T-helper 1 cell (primary cell): ENCODE measurements at places on chromosomes 4 and X.

DNA sequence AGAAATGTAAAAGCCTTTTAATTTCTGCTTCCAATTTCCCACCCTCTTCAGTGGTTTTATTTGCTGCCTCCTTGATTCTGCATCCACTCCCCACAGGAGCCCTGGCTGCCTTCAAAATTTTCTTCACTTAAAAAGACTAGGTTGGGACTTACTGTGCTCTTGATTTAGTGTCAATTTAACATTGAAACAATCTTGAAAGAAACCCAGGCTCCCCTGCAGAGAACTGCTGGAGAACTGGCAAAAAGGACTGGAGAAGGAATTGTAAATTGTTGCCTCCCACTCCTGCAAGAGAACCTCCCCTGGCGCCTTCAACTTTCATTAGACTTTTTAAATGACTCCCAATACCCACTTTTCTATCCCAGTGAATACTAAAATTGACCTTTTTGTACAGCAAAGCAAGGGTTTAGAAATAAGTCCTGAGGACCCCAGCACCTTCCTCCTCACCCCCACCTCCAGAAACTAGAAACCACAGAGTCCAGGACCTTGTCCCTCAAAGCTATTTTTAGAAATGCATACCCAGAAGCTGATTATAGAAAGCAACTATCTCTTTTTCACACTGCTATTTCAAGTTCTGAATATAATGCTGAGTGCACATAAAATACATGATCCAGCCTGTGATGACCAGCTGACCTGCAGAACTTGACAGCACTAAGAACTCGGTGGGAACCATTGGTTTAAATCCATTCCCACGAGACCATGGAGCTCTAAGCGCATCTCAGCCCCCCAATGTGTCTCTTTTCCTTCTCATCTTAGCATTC is 155.5 kb downstream of the INPP4B start:
- DNase-seq: no peak

DNA sequence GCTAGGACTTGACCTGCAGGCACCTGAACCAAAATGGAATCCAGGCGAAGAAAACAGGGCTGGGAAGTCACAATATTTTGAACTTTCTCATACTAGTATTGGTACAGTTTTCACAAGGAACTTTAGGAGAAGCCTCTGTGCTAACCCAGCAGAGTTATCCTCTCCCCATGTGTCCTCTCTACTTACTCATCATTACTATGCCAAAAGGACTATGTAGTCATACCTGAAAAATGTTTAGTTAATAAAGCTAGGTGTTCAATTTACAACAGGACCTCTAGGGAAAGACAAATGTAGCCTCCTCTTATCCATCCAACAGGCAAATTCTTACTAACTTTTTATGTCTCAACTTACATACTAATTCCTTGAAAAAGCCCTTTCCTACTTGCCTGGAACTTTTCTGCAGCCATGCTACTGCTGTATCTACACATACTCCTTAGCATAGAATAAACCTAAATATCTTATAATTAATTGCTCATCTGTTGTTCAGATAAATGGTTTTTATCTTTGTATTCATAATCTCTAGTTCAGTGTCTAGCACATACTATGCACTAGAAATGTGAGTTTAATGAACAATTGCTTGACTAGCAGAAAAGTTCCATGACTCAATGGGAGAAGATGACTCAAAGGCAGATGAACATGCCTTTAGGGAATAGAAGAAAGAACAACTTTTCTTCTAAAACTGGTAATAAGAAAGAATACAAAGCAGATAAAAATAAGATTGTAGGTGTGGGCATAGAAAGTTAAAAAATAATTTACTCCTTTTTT is 215.5 kb upstream of the VEGFC start:
- DNase-seq: no peak

GRCh38 chr4:165905405-165906027 is 32.5 kb downstream of the TLL1 start:
- no peak for DNase-seq

GRCh38 chr4:135256111-135256510 is 1054.5 kb upstream of the PABPC4L start:
- no peak for DNase-seq

GRCh38 chr4:129474698-129475097 is 378.7 kb downstream of the C4orf33 start:
- no peak for DNase-seq

GRCh38 chr4:30722092-30722358 is 1.9 kb downstream of the PCDH7 start:
- no peak for DNase-seq

GRCh38 chr4:70515367-70516250 is 2.8 kb upstream of the AMTN start:
- no peak for DNase-seq

GRCh38 chr4:82578935-82579334 is 17.1 kb upstream of the TMEM150C start:
- DNase-seq: no peak

DNA sequence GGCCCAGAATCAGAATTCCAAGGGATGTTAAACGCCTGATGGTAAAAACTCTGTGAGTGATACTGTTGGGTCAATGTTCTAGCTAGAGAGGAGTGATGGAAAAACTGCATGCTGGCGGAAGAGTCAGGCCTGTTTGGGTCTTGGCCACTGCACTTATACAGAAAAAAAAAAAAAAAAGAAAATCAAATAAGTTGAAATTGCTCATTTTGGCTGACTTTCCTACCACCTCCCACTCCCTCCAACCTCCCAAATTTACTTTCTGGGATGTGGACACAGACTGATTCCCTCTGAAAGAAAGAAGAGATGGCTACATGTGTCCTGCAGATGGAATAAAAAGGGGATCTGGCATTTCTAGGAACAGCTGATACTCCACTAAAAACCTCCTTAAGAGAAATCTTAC is 234.1 kb upstream of the GIMD1 start:
- no peak for DNase-seq

DNA sequence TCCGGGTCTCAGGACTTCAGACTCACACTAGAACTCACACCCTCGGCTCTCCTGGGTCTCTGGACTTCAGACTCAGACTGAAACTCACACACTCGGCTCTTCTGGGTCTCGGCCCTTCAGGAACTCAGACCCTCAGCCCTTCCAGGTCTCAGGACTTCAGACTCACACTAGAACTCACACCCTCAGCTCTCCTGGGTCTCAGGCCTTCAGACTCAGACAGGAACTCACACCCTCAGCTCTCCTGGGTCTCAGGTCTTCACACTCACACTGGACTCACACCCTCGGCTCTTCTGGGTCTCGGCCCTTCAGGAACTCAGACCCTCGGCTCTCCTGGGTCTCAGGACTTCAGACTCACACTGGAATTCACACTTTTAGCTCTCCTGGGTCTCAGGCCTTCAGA is 137.3 kb downstream of the CRLF2 start:
- no peak for DNase-seq

GRCh38 chr4:157994863-157995262 is 178.0 kb downstream of the GASK1B start:
- no peak for DNase-seq

DNA sequence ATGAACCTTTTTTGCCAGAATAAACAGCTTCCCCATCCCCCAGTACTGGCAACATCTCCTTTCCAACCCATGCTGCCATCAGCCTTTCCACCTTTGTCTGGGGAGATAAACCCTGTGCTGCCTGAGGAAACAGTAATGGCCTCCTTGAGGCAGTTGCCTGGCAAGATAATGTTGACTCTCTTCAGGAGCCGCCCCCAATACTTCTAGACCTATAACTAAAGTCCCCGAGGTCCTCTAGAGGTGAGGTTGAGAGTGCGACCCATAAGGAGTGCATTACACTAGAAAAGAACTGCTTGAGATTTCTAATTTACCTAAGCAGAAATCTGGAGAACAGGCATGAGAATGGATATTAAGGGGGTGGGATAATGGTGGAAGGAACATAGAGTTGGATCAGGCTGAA is 963.2 kb upstream of the PCDH7 start:
- no peak for DNase-seq

DNA sequence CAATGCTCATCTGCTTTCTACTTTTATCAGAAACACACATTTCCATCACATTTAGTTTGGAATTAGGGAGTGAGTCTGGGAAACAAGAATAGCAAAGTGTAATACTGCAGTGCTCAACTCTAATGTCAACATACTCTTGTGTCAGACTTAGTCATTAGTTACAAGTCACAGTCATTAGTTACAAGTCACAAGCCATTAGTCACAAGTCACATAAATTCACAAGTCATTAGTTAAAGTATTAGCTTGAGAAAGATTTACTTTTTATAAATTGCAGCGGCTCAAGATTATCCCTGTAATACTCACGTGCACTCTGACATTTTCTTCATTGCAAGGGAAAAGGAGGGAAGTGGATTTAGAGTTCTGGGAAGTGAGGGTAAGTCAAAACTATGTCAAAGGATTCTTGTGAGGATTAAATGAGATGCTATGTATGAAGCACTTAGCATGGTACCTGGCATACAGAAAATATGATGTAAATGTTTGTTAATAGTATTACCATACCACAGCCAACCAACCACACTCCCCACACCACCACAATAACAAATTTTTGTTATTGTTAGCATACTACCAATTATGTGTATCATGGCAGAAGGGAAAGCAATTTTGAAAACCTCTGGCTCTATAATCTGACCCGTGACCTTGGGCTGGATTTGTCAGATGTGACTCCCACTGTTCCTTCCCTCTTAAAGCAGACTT is 116.6 kb downstream of the ARHGAP24 start:
- no peak for DNase-seq

DNA sequence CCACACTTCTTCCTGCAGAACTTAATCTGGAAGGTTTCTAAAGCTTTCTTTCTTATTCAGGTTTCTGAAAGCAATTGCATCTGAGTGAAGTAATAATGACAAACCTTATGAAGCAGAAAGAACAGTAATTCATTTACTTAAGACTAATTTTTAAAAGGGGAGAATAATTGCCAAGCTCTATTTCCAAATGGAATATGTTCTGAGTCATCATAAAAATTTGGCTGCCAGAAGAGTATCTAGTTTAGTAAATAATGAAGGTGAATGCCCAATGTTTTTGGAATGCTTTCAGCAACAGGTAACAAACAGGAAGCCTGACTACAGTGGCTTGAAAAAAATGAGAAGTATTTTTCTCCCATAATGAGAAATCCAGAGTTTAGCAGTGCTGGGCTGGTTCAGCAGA is 227.3 kb upstream of the TET2 start:
- no peak for DNase-seq

DNA sequence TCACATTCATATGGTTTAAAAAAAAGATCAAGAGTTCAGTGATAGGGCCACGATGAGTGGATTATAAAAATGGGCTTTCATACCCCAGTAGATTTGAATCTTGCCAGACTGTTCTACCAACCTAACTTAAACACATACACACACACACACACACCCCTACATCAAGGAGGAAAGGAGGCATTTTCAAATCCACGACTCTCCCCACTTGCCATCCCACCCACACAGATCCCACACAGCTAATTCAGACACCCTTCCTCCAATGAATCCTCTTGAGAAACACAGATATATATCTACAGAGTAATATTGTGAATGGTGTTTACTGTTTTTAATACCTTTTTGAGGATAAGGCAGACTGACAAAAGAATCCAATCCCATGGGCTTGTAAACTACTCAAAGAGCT is 16.8 kb downstream of the SUPT20HL1 start:
- no peak for DNase-seq

DNA sequence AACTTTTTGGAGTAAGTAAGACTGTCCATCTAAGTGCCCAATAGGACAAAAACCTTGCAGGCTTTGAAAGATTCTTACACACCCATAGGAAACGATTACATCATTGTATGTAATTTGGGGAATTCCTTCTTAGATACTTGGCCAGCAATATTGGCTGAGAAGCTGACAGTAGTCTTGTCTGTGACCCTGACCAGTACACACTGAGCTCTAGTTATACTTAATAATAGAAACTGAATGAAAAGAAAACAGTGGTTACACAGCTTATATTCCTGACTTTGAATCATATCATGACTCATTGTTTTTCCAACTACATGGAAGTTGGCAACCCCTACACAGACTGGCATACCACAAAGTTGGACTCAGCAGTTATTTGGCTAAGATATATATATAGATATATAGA is 7.1 kb upstream of the TLR2 start:
- DNase-seq: no peak

GRCh38 chrX:35040871-35041270 is 98.3 kb downstream of the FAM47B start:
- DNase-seq: no peak

DNA sequence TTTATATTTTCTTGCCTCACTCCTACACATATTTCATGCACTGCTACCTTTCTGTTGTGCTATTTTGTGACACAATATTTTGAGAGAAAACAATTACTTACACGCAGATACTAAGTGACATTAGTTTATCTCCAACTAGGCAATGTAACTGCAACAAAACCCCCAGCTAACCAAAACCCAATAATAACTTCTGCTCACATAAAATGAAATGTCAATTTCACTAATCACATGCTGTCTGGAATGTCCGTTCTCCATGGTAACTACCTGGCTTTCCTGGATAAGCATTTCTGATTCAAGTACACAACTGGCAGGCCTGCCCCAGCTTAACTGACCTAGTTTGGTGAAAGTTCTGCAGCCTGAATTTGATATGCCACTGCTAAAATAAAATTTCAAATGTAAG is 313.5 kb downstream of the TMA16 start:
- no peak for DNase-seq

- DNase-seq: no peak
Measured at GRCh38 chr4:138090150-138090917, 151.8 kb downstream of the SLC7A11 start.

DNA sequence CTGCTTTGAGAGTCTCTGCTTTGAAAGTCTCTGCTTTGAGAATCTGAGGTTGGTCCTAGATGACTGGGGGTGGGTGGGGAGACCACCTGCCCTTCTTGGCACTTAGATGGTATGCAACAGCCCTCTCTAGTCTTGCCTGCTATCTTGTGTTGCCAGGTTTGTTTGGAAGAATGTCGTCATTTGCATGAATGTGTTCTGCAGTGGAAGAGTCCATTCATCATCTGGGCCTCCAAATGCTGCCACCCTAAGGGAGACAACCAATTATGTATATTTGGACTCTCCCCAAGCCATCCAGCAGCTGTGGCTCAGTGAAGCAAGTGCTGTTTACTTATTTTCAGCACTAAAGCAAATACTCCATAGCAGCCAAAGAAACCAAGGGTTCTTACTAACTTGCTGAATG is 44.6 kb upstream of the TRPC5OS start:
- no peak for DNase-seq

DNA sequence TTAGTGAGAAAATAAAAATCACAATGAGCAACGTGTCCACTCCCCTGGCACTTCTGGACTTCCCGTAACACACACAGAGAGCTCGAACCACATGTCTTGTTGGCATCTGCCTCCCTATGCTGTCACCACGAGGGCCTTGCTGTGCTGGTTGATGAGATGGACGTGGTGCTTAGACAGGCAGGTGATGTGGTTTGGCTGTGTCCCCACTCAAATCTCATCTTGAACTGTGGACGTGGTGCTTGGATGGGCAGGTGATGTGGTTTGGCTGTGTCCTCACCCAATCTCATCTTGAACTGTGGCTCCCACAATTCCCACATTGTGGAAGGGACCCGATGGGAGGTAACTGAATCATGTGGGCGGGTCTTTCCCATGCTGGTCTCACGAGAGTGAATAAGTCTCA is 40.0 kb downstream of the FGFRL1 start:
- DNase-seq: no peak

GRCh38 chrX:261919-262352 is 19.2 kb upstream of the PLCXD1 start:
- DNase-seq: no peak

- no peak for DNase-seq
Measured at GRCh38 chr4:149057594-149057993, 615.4 kb upstream of the NR3C2 start.
